ENCODE measurements at places on chromosomes 5 and 9.

GRCh38 chr5:150487199-150488061 lies 20.5 kb upstream of the NDST1 start:
- peak; percentile 69 for DNase-seq

GRCh38 chr9:111621895-111622480 lies 9.1 kb upstream of the DNAJC25 start:
- DNase-seq, result peak; percentile 57

DNA sequence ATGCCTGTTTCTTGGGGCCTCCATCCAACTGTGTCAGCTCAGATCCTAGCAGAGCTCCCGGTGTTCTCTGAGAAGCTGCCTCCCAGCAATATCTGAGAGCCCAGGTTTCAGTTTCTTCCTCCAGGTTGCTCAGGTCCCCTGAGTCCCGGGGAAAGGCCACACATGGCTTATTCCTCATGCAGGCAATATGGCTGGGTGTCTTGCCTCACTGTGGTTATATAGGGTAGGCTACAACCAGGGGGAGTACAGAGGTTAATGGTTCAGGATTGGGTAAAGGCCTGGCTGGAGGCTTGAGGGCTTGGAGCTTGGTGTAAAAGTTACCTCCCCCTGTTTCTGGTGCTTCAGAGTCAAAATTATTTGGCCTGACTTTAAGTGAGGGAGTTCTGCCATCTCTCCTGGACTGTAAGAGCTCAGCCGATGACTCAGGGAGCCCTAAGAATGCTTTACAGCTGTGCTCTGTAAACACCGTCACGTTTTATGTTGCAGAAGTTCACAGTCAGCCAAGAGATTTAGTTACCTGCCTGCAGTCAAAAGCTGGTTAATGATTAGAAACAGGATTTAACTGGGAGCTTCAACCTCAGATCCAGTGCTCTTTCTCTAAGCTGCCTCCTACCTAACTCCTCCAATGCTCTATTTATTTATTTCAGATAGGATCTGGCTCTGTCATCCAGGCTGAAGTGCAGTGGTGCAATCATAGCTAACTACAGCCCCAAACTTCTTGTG lies 24.3 kb upstream of the UBAP2 start:
- peak; percentile 86 for DNase-seq

DNA sequence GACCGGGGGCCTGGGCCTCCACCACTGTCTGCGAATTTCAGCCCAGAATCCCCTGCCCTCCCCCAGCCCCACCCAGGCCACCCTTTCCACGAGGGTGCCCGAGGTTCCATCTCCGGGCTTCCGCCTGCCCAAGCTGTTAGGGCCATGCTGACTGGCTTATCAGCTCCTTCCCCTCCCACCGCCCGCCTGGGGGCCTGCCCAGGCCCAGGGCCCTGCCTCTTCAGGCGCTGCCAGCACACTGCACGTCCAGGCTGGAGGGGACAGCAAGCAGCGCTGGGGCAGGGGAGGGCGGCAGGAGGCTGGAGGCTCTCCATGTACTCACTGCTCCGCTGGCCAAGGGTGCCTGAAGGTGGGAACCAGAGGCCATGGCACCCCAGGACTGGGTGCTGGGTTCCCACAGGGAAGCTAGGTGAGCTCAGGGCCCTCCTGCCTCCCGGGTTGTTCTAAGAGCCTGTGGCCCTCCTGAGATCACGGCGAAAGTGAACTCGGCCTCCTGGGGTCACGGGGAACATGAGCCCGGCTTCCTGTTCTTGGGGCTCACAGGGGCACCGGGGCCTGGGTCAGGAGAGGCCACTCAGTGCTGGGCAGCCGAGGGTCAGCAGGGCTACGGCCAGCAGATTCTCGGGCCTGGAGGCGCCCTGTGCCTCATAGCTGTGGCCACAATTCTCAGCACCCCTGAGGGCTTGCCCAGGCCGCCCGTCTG lies 57.7 kb upstream of the EGFL7 start:
- no peak for DNase-seq

DNA sequence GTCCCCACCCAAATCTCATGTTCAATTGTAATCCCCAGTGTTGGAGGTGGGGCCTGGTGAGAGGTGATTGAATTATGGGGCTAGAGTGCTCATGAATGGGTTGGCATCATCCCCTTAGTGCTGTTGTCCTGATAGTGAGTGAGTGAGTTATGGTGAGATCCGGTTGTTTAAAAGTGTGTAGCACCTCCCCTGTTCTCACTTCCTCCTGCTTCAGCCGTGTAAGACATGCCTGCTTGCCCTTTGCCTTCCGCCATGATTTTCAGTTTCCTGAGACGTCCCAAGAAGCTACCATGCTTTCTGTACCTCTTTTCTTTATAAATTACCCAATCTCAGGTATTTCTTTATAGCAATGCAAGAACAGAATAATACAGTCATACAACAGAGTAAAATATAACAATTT lies 742 bp upstream of the LECT2 start:
- DNase-seq, result no peak

- DNase-seq, result no peak
These were observed 194.8 kb downstream of the SPOCK1 start for GRCh38 chr5:137304226-137304874.

GRCh38 chr9:114390952-114391351 lies 3.2 kb upstream of the AKNA start:
- DNase-seq, result no peak

- no peak for DNase-seq
These were observed 84.3 kb upstream of the SMC2 start for GRCh38 chr9:104009826-104010225.

DNA sequence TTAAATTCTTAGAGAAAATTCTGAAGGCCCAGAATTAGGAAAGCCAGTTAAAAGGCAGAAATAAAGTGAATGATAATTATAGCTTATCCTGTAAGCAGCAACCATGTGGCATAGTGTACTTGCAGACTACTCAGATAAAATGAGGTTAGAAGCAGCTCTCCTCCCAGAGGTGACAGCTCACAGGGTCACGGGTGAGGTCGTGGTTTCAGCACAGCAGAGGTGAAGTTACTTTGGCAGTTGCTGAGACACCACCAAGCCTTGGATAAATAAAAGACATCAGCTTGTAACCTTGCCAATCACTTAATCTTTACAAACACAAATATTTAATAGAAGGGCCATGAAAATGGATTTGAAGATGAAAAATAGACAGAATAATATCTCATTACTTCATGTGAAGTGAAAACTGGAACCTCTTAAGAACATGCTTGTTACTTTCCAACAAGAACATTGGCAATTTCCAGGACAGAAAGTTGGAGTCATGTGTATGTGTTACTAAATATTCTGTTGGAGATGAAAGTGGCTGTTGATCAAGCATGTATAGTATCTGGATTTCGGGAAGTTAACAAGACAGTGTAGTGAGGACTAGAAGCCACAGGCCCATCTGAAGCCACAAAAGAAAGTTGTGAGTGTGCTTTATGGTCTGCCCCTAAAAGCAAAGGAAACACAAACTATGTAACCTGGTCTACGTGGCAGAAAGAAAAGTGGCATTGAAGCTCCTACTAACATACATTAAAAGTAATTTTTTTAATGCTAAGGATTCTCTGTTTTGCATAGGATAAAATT lies 134.4 kb downstream of the ERCC6L2 start:
- no peak for DNase-seq

GRCh38 chr9:124198331-124198730 lies 59.4 kb upstream of the NEK6 start:
- DNase-seq, result no peak

DNA sequence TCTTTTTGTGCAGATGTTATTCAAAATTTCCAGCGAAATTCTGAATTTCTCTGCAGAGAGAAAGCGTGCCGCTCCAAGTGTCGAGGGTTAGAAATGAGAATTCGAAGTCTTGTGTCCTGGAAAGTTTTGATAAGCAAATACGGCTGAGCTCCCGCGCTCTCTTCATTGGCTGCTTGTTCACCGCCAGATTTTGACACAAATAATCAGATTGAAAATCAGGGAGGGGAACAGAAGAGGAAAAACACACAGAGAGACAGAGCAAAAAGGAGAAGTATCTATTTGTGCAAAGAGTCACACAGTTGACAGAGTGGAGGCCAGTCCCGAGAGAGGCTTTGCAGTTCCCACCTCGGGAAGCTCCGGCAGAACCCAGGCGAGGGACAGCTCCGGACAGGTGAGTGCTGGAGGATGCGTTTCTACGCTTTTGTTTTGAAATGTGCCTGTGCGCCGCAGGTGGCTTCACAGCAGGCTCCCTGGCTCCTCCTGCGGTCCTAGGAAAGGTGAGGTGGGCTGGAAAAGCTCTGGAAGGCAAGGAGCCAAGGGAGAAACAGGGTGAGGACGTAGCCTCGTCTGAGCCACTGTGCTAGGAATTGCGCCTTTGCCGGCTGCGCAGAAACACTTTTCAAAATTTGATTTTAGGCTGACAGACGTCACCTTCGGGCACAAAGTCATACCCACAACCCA lies at the start of gene GFI1B:
GFI1B (plus strand) TSS at position 244 of the 681 bp plus-strand sequence. CDS start 7,985 bp downstream, outside the sequence.
- DNase-seq, result no peak

- DNase-seq, result no peak
These were observed 17.8 kb downstream of the DMRT1 start for GRCh38 chr9:859251-859650.

DNA sequence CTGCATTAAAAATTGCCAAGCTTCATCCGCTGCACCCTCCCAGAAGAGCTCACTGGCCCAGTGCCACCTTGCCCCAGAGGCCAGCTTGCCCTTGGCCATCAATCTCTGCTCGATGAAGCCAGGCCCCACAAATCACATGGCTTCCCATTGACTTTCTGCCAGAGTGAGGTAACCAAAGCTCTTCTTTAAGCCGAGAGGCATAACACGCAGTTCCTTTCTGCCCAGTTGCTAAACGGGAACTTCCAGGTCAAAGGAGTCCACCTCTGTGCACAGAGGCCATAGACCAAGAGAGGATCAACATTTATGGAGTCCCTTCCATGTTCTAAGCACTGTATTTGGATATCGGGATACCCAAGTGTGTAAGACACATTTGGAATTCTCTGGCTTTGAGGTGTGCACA lies 208.8 kb downstream of the KIF4B start:
- DNase-seq, result no peak

DNA sequence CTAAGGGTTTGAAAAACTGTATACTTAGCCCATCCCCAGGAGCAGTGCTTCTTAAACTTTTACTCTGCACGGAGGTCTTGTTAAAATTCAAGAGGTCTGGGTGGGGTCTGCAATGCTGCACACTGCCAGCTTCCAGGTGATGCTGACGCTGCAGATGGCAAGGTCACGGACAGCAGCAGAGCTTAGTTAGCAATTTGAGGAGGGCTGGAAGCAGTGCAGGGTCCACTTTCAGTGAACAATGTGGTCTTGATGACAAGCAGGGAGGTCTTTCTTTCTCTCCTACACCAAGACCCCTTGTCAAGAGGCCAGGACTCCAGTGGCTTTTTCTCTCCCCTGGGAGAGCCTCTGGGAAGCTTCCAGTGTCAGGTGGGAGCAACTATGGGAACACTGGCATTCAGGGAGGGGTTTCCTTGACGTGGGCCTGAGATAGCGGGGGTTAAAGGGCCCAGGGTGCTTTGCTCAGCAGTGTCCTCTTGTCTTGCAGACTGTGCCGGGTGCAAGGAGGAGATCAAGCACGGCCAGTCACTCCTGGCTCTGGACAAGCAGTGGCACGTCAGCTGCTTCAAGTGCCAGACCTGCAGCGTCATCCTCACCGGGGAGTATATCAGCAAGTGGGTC lies 65.0 kb upstream of the AFAP1L1 start:
- no peak for DNase-seq

GRCh38 chr5:35847491-35847890 lies 9.2 kb upstream of the IL7R start:
- no peak for DNase-seq

DNA sequence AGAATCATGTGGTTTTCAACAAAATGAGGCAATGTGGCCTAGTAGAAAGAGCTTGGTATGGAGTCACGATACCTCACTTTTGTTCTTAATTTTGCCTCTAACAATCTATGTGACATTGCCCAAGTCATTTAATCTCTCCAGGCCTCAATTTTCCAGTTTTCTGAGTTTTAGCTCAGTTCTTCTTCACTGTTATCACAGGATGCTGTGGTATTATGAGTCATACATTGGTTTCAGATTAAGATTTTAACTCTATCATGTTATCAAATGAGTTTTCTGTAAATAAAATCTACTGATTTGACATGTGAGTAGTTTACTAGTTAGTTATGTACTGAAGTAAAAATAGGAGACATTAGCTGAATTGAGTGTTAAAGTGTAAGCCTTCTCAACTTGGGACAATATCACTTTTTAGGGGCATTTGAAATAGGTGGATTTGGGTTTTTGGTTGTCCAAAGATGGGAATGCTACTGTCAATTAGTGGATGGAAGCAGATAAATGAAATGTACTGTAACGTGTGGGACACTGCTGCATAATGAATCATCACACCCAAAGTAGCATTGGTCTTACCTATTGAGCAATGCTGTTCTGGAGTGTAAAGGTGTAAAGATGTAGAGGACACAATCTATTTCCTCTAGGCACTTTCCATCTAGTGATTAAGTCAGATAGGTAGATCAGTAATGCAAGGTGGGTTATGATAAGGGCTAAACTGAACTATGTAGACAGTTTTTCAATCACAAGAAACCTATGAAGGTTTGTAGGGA lies 73.3 kb downstream of the NNT start:
- no peak for DNase-seq

DNA sequence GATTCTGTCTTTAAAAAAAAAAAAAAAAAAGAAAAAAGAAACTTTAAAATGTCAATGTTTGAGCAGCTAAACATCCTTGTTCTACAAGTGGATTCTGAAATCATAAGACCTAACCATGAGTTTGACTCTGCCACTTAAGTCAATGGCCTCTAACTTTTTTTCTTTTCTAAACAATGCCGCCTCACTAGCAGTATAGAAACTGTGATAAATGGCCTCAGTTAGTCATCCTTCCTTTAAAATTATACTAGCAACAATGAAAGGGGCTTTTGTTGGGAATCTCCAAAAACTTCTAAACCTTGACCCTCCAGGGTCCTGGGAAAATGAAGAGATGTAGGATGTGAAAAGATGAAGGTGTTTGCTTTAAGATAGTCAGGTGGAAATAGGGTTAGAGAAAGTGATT lies 71.1 kb downstream of the FBXL7 start:
- no peak for DNase-seq

DNA sequence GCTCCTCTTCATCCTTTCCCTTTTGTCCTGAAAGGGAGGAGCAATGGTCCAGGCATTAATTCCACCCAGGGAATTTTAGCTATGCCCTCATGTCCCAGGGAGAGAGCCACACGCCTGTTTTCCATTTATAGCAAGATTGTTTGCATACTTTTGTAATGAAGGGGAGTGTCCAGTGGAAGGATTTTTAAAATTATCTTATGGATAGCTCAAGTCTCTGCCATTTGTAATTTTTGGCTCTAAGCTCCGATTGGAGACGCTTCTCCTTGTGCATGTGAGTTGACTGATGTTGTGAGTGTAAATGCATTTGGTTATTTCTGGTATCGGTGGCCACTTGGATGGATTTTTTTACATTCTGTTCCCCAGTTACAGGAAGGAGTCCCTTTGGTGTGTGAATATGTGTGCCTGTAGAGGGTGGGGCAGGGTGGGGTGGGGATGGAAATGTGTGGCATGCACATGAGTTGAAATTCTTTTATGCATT lies 7.2 kb upstream of the RPL26L1 start:
- peak; percentile 90 for DNase-seq

- no peak for DNase-seq
These were observed 76.1 kb upstream of the PANK3 start for GRCh38 chr5:168655316-168655715.

DNA sequence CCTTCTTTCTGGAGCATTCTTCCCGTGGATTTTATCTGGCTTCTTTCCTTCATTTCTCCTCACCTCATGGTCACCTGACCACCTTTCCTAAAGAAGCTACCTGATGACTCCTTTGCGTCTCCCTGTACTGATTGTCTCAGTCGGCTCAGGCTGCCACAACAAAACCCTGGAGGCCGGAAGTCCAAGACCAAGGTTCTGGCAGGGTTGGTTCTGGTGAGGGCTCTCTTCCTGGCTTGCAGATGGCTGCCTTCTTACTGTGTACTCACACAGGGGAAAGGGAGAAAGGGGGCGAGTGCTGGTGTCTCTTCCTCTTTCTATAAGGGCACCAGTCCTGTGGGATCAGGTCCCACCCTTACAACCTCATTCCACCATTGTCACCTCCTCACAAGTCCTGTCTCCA lies 140.0 kb downstream of the SYK start:
- DNase-seq, result no peak

All from AG10803 (cell line).